ENCODE measurements at places on chromosomes 13 and 19.

GRCh38 chr13:31350560-31350959 lies 150.8 kb downstream of the B3GLCT start:
- no peak for DNase-seq

DNA sequence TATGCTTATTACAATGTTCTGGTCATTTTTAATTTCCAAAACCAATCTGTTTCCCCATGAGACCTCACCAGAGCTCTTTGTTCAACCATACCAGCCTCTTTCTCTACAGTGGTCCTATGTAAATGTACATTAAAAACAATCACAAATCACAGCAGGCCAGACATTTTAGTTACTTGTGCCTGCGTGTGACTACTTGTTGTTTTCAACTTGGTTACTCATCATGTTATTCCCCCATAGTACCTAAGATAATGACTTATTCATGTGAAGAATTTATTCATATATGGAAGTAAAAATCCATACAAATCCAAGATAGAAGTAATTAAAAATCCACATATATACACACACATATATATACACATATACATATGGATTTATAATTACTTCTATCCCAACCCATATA lies 379.6 kb downstream of the SLITRK6 start:
- no peak for DNase-seq

DNA sequence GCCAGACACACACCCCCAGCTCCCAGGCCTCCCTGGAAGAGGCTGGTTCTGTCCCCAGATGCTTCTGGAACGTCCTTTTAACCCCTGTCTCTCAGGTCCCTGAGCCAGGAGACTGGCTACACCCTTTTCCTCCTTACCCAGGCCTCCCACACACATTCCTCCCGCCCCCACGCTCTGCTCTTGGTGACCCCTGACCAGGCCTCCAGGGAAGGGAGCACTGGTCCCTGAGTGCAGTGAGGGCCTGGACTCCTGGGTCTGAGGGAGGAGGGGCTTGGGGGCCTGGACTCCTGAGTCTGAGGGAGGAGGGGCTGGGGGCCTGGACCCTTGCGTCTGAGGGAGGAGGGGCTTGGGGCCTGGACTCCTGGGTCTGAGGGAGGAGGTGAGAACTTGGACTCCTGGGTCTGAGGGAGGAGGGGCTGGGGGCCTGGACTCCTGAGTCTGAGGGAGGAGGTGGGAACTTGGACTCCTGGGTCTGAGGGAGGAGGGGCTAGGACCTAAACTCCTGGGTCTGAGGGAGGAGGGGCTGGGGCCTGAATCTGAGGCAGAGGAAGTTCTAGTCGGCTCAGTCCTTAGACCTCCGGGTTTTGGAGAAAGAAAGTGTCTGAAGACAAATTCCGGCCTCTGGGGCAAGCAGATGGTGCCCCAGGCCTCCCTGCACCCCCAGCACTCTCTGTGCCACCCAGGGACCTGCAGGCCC lies 527 bp downstream of the KLK6 start:
- DNase-seq, result no peak

DNA sequence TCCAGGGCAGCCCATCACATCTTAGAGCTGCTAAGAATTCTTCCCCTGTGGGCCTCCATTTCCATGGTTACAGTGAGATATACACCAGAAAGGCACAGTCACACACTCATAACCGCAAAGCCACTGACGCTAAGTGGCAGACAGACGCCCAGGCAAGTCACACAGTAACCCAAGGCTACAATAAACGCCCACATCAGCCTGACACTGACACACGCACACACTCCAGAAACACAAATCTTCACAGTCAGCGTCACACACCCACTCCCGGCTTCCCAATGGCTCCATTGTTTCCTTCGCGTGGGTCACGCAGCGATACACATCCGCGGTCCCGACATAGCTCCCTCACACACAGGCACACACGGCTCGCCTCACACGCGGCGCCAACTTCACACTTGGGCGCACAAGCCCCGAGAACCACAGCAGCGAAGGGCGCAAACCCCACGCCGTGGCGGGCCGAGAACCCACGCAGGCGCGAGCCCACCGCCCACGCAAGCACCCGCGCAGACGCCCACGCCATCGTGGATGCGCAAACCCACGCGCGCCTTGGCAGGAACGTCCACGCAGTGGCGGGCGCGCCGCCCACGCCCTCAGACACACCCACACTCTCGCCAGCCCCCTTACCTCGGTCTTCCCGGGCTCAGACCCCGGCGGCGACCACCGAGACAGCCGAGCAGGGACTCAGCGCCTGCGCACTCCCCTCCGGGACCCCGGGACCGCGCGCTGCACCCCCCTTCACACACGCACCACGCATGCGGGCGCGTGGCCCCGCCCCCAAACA lies at the start of gene ZNF667:
Gene ZNF667 (minus strand): TSS at position 695 of the 778 bp plus-strand sequence. CDS start 14,975 bp downstream, outside the sequence.
- DNase-seq, result peak; percentile 71

DNA sequence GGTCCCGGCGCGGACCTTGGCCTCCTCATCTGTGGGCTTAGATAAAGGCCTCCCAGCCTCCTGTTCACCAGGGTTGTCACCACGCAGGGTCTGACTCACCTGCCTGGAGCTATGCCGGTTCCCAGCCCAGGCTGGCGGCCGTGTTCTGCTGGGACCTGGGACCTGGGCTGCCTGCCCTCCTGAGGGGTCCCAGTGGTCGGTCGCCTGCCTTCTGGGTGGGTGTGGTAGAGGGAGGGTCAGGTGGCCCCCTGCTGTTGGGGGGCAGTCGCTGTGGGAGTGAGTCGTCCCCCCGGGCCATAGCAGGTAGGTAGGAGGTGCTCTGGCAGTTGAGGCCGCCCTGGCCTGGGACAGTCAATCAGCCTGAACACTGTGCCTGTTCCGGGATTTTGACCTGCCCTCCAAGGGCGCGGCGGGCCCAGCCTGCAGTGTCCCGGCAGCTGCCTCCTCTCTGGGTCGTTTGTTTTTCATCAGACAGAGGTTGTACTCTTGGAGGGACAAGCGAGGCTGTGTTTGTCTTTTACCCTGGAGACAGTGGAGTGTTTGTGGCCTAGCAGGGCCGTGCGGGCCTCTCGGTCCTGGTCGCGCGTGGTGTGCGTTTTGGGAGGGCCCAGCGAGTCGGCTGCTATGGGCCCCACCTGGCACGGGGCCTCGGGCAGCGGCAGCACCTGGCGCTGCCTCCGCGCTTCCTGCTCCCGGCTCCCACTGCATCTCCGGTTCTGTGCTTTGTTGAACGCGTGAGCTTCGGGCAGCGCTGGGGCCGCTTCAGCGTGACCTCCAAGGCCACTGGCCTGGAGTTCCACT lies 2.6 kb downstream of the ADAT3 start:
- DNase-seq, result no peak

GRCh38 chr13:19863323-19864023 lies at the start of gene ZMYM5:
Gene ZMYM5 (minus strand): TSS chr13:19863649. CDS start chr13:19852180, 11,469 bp downstream.
- DNase-seq, result peak; percentile 98

DNA sequence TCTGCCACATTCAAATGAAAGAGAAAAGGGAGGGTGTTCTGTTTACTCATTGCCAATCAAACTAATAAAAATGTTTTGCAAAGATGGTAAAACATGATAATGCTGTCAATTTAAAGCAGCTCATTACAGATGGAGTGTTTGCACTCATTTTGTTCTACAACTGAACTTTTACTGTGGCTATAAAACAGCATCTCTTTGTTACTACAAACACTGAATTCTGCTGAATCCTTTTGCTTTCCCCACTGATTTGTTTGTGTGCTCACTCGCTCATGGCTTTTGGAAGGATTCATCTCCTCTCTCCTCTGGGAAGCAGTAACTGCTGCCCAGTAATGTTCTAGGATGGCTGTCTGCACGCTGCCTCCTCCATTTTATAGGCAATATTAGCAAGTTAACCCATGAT lies 434.5 kb downstream of the PCDH9 start:
- DNase-seq, result no peak

GRCh38 chr13:108777421-108778420 lies 148.3 kb downstream of the MYO16 start:
- DNase-seq, result no peak

GRCh38 chr19:6059396-6059947 lies 50.8 kb downstream of the RFX2 start:
- DNase-seq, result no peak

DNA sequence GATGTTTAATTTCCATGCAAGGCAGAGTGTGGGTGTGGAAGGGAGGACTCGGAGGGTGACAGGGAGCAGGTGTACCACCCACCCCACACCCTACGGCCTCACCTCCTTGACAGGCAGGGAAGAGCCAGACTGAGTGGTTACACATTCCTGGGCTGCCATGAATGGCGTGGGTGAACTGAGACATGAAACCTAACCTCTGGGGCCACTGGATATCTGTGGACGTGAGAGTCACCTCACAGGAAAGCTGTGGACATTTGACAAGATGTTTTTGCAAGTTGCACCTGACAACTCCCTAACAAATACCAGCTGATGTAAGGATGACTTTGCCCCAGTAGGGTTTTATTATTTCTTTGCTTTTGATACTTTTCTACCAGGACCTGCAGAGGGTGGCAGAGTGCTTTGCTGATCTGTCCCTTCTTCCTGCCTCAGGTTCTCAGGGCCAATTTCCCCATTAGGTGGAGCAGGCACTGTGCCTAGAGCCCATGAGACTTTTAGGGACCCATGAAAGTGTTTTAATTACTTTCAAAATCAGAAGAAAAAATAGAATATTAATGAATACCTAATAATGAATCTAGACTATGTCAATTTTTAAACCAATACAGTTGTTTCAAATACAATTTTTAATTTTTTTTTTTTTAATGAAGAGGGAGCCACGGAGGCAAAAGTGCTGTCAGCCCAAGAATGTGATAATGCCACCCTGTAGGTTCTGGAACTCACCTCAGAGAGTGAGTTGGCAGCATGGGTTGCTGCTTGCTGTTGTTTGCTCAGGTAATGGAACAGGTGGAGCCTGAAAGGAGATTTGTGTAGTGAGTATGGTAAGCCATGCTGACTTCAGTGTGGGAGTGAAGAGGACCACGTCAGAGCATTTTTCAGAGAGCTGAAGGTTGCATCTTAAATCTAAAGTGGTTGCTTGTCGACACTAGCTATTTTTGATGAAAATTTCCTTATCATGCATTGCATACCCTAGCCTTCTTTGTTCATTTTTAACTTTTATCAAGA lies 58.0 kb upstream of the CYSLTR2 start:
- DNase-seq, result peak; percentile 64

- DNase-seq, result no peak
Observed at GRCh38 chr13:27549406-27549981, 70.8 kb downstream of the LNX2 start.

DNA sequence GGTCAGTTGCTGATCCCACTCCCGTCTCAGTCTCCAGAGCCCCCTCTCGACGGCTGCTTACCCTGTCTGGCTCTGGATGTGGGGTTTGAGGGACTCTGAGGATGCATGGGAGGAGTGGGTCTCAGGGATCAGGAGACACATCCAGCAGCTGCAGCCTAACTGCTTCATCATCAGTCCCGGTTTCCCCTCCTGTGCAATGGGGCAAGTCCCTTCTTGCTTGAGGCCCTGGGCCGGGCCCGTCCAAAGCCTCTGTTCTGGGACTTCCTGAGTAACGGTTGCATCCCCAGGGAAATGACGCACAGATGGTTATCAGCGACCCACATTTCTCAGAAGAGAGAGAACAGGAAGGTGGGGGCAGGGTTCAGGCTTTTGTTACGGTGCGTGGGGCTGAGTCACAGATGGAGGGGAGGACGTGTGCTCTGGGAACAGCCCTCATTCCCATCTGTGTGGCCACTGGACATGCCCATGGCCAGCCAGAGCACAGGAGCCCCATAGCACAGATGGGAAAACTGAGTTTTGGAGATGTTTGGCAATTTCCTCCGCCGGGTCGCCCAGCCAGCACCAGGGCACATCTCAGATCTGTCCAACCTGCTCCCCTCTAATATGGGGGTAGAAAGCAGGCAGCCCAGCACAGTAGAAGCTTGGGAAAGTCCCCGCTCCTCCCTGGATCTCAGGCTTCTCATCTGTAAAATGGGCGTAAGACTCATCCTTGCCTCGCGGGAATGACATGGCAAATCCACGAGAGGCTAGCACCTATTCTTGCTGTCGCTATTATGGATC lies 19.3 kb downstream of the GNA15 start:
- peak; percentile 97 for DNase-seq

- DNase-seq, result no peak
Observed at GRCh38 chr13:50810998-50811397, 32.5 kb downstream of the DLEU7 start.

DNA sequence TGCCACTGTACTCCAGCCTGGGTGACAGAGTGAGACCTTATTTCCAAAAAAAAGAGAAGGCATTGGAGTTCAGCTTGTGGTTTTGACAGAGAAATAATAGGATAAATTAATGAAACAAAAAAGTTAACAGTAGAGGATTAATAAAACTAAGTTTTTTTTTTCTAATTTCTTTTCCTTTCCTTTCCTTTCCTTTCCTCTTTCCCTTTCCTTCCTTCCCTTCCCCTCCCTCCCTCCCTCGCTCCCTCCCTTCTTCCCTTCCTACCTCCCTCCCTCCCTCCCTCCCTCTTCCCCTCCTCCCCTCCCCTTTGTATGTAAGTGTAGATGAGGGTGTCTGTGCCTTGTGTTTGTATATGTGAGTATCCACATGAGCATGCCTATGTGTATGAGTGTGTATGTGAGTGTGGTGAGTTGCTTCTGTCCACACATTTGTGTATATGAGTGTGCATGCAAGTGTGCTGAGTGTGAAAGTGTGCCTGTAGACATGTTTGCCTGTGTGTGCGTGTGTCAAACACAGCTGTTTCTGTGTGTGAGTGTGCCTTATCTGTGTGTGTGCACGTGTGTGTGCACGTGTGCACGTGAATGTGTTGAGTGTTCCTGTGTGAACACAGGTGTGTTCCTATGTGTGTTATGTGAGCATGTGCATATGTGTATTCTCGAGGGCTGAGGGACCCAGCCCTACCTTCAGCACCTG lies 12.5 kb upstream of the MZF1 start:
- DNase-seq, result no peak

- DNase-seq, result peak; percentile 67
Observed at GRCh38 chr19:38993271-38993670, 17.7 kb upstream of the FBXO17 start.

GRCh38 chr13:111251646-111252445 lies 68.6 kb upstream of the TEX29 start:
- DNase-seq, result no peak

DNA sequence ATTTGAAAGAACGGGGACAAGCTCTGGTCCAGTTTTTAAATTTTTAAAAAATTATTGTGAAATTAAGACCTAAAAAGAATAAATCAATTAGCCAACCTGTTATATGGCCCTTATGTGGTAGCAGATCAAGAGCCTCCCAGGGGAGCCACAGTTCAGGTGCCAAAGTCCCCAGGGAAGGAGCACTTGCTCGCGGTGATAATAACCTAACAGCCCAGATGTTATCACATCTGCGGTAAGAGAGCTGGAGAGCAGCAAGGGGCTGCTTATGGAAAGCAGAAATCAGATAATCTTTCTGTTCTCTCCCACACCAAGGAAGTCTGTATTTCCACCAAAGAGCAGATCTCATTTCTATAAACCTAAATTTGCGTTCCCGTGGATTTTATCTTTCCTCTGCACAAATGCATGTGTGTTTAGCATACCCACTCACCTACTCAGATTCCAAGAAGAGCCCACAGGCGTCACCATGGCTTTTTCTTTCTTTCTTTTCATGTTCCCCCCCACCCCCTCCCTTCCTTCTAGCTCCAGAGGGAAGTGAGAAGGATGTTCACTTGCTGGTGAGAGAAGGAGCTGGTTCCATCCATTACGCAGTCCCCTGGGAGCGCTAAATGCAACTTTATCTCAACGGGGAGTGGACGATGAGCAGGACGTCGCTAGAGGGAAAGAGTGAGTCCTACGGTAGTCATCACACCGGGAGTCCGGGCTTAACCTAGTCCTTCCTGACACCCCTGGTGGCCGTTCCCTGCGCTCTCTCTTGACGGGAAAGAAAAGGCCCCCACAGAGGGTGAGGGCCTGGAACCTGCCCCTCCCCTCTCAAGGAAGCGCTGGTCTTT lies 1.6 kb upstream of the POU4F1 start:
- no peak for DNase-seq

GRCh38 chr19:3504735-3505134 lies 1.4 kb upstream of the FZR1 start:
- DNase-seq, result no peak

Measured in AG08395 (cell line).